ENCODE measurements at places on chromosomes 4 and X.

- DNase-seq = no peak
These were observed 27.9 kb downstream of the NKX3-2 start for GRCh38 chr4:13516315-13516860.

GRCh38 chr4:173269280-173269679 lies 64.9 kb downstream of the HMGB2 start:
- DNase-seq = no peak

GRCh38 chr4:188719794-188720193 lies 580.6 kb downstream of the TRIML1 start:
- no peak for DNase-seq

- DNase-seq = no peak
These were observed 42.3 kb upstream of the ACSL4 start for GRCh38 chrX:109775386-109775785.

DNA sequence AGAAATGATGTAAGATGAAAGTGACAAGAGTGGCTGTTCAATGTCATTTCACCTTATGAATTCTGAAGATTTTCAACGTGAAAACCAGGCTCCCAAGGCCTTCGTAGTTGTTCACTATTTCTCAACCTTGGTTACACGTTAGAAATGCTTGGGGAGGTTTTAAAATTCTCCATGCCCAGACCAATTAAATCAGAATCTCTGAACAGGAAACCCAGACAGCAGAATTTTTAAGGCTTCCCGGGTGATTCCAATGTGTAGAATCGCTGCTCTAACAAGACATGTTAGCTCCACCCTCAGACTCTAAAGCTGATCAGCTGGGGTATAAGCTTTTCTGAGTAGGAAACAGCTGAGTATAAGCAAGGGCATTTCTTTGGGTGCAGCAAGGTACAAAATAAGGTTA lies 160.4 kb upstream of the TET2 start:
- no peak for DNase-seq

DNA sequence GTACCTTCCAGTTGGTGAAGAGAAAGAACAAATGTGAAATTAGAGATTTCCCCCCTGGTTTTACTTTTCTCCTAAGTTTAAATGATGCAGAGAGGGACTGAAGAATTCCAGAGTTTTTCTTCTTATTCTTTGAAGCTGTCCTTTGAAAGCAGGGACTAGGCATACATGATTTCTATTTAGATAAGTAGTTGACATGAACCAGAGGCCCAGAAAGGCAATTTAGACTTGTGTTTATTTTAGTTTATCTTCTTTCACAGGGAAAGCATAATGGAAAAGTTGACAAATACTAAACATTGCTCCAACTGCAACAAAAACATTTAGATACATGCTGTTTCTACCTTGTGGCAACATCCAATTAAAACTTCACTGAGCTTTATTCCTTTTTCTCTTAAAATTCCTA lies 32.0 kb downstream of the PTPN13 start:
- no peak for DNase-seq

- DNase-seq = no peak
These were observed 287.8 kb downstream of the ZNF674 start for GRCh38 chrX:46257451-46257879.

- no peak for DNase-seq
These were observed 33.1 kb downstream of the ENPEP start for GRCh38 chr4:110508827-110509710.

- DNase-seq = no peak
These were observed 15.5 kb upstream of the ADD1 start for GRCh38 chr4:2827874-2828751.

DNA sequence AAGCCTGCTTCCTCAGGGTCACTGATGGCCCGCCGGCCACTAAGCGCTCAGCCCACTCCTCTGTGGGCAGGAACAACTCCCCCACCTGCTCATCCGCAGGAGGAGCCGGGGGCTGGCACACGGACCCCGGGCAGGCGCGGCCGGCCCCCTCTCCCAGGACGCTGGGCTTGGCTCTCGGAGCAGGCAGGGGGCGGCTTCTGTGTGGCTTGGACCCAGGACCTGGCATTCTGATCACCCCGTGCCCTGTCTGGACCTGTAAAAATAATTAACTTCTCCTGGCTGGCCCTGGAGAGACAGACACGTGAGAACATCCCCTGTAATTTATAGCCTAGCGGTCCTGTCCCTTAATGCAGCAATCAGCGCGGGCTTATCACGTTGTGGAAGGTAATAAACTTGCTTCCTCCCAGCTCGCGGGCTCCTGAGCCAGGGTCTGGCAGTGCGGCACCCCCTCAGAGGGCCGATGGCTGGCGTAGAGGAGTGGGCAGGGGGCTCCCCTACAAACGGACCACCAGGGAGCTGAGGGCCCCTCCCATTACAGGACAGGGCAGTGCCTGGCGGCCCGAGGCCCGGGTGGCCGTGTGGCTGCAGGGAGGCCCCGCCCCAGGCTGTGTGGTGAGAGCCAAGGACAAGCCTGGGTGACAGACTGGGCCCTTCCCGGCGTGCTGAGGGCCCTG lies 84.5 kb upstream of the NKX1-1 start:
- no peak for DNase-seq

DNA sequence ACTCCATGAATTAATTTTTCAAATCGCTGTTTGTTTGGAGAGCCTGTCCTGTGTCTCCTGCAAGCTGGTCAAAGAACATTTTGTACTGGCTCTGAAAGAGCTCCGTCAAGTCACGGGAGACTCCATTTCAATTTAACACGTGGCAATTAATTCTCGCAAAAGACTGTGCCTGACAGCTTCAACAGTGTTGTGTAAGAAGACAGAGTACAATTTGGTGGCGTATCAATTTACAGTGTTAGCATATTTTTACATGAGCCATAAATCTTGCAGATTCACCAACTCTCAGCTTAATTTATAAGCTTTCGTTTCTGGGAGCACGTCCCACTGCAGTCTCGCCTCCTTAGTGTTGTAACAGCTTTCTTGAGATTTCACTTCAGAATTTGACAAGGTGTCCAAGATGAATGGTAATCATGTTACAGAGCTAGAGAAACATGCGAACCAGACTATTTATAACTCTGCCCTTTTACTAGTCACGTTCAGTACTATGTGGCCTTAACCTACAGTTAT lies 70.8 kb downstream of the RWDD4 start:
- no peak for DNase-seq

DNA sequence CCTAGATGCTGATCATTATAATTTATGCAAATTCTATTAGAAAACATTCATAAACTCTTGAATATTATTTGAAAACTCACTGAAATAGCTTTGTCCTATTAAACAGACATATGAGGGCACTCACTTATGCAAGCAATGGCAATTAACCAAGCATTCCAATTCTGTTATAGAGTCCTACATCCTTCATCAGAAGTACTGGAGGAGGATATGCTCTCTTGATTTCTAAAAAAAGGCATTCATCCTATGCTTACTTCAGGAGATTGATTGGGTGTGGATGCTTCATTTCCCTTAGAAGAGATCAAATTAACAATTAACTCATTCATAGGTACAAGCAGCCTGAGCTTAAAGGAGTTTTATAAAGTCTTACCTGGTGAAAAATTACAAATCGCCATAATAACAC lies 1317.2 kb downstream of the PCDH7 start:
- no peak for DNase-seq
